ENCODE measurements at places on chromosomes 12 and 14.

- peak; percentile 30 for DNase-seq
These were observed 624 bp downstream of the RIN3 start for GRCh38 chr14:92513966-92514843.

- DNase-seq: no peak
These were observed 64.8 kb downstream of the NKX2-1 start for GRCh38 chr14:36455241-36455627.

DNA sequence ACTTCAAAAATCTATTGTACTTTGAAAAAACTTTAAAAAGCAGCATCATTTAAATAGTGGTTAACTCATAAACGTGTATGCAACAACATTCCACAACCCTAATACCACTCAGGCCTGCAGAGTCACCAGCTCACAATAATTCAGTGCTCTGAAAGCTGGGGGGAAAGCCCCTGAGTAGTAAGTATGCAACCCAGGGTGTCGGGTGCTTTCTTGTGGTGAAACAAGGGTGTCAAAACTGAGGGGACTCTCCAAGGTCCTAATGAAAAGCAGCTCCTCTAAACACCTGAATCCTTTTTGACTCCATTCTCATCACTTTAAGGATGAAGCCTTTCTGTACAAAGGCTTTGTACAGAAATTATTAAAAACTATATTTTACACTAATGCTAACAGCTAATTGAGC is 33.7 kb downstream of the FGFR1OP2 start:
- DNase-seq: no peak

DNA sequence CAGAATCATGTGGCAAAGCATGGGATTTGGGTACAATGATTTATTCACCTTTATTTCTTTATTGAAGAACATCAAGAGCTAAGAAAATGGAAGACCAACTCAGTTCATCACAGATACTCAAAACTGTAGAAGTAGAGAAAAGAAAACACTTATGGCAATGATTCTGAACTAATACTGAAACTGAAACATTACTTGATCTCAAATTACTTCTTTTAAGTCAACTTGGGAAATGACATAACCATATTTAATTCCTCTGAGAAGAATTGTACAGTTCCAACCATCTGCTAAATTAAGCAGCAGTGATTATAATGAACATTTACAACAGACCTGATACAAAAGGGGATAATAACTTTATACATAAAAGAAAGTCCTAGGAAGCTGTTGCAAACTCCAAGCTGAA is 466.5 kb downstream of the TMTC2 start:
- DNase-seq: no peak

DNA sequence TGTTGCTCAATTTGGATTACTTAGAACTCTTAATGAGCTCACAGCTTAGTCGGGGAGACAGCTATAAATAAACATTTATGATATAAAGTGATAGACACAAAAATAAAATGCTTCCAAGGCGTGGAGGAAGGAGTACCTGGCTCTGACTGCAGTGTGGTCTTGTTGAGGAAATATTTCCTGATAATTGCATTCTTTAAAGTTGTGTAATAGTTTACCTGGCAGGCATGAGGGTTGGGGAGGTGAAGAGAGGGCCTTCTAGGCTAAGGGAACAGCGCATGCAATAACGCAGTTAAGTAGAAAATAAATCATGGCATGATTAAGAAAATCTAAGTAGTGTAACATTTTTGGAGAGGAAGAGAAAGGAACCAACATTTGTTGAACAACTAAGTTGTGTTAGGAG is 260.5 kb upstream of the ATP2B1 start:
- DNase-seq: no peak

DNA sequence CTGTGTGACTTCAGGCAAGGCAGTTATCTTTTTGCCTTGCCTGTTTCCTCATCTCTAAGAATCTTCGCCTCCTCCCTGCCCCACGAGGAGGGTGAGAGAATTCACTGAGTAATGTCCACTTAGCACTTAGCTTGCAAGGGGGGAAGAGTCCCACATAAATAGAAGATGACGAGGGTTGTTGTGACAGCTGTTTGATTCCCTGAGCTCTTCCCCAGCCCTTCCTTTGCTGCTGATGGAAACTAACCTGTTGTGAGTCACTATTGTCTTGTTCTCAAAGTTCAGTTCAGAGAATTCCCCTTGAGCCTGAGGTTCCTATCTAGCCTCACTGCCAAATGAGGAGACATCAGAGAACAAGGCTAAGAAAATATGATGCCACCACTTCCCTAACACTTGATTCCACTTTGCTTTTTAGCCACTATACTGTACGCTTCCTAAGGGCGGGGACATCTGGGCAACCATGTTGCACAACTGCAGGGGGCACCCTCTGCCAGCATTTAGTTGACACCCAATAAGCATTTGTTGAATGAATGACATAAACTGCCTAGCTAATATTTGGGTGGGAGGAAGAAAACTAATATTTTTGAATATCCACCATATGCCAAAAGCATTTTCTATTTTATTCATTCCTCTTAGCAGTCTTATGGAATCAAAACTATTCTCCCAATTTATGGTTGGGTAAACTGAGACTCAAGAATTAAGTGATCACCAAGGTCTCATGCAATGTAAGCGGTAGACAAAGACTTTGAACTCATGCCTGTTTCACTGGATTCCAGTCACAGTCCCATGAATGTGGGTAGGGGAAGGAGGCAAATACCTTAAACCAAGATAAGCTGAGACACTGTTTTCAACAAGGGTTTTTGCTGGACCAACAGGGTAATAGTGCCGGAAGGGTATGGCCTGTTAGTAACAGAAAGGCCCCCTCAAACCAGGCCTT is 77.6 kb downstream of the ZFP36L1 start:
- peak; percentile 13 for DNase-seq

DNA sequence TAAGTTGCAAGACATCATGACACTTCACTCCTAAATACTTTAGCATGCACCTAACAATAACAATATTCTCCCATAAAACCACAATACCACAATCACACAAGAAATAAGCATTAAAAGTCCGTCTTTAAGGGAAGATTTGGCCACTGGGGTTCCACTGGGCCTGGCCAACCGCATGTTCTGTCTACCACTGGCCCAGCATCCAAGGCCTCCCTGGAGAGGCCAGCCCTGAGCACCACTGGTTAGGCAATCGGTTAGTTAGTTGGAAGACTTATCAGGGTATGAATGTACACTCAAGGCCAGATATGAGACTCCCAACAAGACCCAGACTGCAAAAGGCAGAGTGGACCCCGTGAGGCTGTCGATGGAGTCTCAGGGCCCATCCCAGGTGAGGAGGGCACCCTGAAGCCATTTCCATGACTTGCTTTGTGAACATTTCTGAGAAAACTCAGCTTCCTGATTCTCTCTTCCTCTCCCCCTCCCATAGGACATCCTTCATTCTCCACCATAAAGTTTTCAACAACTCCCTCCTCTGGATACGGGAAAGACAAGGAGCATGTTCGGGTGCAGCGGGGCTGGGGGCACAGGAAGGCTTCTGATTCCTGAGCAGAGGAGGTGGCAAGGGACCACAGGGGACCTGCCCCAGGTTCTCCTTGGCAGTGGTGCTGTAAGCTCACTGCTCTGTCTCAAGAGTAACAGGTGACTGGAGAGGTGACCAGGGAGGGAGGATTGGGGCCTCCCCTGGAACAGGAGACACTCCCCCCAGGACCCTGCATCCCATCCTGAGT is 5.9 kb downstream of the PXN start:
- no peak for DNase-seq

- DNase-seq: peak; percentile 49
These were observed 4.4 kb upstream of the B4GALNT1 start for GRCh38 chr12:57637364-57637763.

DNA sequence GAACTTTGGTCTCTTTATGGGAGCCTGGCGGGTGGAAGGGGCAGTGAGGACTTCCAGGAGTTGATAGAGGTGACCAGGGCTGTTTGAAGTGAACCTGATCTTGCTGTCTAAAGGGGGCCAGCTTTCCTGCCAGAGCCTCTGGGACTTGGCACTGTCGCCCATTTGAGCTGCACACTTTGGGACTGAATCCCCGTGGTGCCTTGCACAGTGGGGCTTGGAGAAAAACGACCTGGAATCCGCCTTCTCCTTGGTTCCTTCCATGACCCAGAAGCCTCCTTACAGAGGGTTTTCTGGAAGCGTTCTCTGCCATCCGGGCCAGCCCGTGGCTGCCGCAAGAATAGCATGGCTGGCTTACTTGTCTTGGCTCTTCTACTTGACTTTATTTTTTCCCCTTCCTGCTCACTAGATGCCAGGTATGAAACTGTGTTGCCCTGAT is 2.0 kb downstream of the RFLNA start:
- DNase-seq: no peak

DNA sequence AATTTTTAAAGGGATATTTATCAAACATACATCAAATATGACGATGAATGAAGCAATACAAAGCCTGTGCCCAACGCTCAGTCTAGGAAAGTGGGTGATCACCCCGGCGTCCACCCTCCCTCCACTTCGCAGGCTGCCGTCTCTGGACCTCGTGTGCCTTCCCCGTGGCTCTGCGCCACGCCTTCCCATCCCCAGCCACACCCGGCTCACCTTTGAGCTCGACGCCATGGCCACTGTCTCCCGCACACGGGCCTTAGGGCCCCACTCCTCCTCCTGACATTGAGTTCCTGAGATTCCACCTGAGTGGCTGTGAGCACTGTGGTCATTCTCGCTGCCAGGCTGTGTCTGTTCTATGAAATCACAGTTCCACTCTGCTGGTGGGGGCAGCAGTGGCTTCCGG is 56.7 kb downstream of the GALNT9 start:
- no peak for DNase-seq

GRCh38 chr14:71686677-71687076 is 245.6 kb upstream of the RGS6 start:
- DNase-seq: no peak

DNA sequence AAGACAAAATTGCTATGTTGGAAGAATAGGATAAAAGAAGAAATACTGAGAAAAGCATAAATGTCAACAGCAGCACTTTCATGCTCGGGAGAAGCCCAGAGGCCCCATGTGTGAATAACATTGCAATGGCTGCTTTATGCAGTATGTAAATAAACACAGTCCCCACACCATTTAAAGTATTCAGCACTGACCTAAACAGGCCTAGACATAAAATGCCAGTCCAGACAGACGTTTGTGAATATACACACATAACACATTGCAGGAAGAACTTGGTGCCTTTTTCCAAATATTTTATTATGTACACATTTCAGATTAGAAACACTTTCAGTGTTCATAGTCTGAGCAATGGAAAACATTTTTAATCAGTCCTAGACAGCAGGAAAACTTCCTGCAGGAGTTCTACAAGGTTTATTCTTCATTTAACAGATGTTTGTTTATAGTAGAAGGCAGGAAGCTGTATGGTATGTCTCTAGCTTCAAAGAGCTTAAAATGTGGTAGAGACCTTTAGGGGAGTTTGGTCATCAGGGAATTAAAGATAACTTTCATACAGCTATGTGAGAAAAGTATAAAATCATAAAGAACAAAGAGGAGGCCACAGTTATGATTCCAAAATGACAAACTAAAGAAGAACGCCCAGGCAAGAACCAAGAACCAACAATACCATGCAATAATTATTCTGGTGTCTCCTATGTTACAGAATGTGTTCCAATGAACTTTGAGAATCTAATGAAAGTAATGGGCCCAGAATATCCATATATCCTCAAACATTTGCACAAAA is 30.6 kb upstream of the SLC38A2 start:
- no peak for DNase-seq

DNA sequence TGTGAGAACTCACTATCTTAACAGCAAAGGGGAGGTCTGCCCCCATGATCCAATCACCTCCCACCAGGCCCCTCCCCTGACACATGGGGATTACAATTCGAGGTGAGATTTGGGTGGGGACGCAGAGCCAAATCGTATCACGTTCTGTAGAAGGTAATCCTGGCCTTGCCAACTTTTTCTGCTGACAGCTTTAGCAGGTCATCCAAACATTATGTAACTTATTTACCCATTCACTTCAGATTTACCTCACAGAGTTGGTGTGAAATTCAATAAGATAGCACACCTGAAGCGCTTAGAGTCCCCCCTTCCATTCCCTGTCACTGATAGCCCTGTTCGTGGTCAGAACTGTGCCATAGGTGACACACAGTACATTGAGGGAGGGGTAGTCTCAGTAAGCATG is 219.1 kb downstream of the FBXL14 start:
- DNase-seq: no peak

GRCh38 chr14:59292921-59293534 is 104.6 kb downstream of the DAAM1 start:
- no peak for DNase-seq

- no peak for DNase-seq
These were observed 14.6 kb downstream of the CLMN start for GRCh38 chr14:95305145-95305544.

GRCh38 chr14:75274050-75274898 is 4.4 kb upstream of the FOS start:
- DNase-seq: no peak

GRCh38 chr12:80157645-80158044 is 58.3 kb downstream of the OTOGL start:
- peak; percentile 46 for DNase-seq

GRCh38 chr12:9615420-9616136 is 7.9 kb upstream of the KLRB1 start:
- DNase-seq: peak; percentile 47

DNA sequence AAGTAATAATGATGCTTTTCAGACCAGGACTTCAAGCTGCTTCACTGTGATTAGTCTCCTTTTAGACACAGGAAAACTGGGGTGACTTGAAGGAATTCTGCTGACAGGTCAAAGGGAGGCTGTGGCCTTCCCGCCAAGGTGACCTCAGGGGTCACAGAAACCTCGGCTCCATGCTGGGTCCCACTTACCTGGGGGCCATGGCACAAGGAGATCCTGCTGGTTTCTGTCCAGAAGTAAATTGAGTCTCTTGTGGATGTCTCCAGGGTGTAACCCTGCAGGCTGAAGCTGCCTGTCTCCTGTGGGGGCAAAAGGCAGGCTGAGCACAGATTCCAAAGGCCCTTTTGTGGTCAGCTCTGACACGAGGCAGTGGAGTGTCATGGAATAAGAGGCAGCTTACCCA is 138.7 kb upstream of the MED13L start:
- DNase-seq: no peak
